ENCODE measurements at places on chromosomes 5 and 9. TPM values are rescaled to one million over a fixed set of nuclear protein-coding genes. Genes with fewer than 3 reads are reported as not detected.
A peak's percentile ranks its signal among the peaks of the same experiment; 100 is the strongest.

DNA sequence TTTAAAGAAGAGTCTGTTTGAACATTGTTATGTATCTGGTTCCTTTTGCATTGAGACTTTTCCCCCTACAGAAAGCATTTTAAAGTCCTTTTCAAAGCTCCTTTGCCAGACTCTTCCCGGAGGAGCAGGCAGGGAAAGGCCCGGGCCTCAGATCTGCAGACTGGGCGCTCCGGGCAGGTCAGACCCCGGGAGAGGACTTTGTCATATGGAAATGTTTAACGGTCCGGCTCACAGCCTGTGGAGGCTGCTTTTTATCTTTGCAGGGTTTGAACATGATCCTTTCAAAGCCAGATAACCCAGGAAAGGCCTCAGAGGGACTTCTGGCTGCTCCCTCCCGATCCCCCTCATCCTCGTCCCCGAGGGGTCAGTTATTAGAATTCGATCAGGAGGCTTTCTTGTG is 82.1 kb upstream of the IRX2 start:
- no peak for DNase-seq

DNA sequence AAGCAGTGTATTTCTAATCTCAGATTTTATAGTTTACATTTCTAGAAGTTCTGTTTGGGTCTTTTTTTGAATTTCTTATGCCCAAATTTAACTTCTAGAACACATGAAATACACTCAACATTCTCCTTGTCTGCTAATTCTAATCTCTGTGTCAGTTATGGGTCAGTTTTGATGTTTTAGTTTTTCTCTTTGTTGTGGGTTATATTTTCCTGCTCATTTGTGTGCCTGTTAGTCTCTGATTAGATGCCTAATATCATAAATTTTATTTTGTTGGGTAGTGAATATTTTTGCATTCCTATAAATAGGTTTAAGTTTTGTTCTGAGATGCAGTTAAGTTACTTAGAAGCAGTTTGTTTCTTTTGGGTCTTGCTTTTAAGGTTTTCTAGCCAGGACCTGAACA is 12.4 kb downstream of the LCP2 start:
- no peak for DNase-seq

DNA sequence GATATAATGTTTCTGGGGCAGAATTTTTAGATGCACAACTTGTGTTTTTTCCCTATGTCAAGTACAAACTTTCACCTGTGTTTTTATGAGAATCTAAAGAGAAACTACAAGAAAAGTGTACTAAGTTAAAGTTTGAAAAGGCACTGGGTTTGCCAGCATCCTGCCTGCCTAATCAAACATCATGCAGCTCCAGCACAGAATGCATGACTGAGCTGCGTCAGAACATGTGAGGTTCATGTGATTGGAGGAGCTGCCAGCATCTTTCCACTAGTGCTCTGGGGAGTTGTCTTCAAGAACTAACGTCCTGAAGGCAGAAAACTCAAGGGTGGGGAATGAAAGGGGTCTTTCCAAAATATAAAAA is 46.1 kb upstream of the RIC1 start:
- no peak for DNase-seq

DNA sequence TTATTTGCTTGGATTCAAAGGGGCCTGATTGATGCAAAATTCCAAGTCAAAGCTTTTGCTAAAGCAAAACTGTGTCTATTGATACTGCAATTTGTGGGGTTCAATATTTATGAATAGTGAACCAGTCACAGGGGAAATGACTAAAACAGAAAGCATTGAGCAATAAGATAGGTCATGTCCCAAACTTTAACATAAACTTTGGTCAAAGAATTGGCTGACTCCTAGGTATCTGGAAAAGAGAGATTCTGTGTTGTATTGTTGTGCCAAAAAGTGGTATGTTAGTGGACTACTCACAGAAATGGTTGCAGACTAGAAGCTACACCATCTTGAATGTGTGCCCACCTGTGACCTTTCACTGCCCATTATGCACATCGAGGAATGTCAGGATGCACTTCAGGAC is 585.5 kb upstream of the RGMB start:
- no peak for DNase-seq

DNA sequence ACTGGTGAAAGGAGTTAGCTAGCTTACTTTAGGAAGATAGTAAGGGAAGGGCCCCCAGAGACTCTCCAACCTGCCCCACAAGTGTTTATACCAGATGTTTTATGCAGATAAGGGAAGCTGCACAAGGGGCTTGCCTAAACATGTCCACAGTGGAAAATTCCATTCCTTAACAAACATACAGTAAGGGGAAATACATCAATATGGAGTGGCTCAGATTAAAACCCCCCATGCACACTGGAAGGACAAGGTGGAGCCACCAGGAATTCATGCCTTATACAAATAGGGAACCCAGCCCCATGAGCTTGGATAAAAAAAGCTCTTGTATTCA is 106.3 kb upstream of the GPBP1 start:
- DNase-seq: no peak

DNA sequence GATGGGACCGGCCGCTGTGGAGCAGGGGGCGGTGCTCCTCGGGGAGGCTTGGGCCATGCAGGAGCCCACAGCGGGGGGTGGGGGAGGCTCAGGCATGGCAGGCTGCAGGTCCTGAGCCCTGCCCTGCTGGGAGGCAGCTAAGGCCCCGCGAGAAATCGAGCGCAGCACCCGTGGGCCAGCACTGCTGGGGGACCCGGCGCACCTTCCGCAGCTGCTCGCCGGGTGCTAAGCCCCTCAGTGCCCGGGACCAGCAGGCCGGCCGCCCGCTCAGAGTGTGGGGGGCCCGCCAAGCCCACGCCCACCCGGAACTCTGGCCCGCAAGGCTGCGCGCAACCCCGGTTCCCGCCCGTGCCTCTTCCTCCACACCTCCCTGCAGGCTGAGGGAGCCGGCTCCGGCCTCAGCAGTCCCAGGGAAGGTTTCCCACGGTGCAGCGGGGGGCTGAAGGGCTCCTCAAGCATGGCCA is 131.5 kb downstream of the SNX18 start:
- no peak for DNase-seq

GRCh38 chr9:18438300-18438925 is 35.5 kb upstream of the ADAMTSL1 start:
- DNase-seq: peak; percentile 43

DNA sequence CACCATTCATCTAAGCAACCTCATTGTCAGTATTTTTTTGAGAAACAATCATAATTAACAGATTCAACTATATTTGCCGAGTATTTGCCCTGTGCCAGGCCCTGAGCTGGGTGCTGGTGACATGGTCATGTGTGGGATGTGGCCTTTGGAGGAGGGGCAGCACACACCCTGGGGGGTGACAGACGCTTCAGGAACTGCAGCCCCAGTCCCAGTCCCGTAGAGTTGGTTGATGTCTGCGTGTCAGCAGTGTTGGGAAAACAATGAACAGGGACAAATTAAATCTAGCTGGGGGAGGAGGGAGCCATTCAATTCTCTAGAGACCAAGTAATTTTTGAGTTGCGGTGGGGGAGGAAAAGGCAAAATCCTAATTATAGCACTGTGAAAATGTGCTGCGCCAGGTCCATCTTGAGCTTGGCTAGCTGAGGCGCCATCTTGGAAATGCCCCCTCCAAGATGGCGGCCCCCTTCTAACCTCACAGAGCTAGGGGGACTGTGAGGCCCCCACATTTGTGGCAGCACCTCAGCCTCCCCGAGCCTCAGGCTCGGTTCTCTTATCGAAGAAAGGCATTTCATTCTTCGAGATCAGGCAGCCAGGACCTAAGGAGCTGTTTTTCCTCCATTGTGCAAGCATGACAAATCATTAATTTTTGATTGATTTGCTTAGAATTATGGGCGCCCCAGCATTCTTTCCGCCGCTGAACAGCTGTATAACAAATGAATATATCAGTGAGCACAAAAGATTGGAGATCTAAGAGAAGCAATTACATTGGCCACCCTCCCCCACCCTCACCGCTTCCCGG is 87.8 kb downstream of the ZNF618 start:
- DNase-seq: no peak

DNA sequence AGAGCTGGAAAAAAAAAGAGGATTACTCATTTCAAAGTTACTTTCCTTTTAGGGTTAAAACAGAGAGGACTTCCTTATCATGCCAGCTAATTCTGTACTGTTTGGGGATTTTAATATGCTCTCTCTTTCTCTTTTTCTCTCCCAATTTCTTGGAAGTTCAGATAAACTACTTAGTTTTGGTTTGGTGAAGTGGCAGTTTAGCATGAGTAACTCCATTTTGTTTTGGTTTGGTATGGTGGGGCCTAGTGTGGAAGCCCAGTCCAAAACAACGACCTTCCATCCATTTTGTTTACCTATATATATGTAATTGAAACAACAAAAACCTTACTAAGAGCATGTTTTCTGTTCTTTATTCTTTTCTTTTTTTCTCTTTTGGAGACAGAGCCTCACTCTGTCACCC is 3.7 kb upstream of the BSPRY start:
- DNase-seq: no peak

GRCh38 chr5:93307557-93307956 is 273.5 kb downstream of the NR2F1-AS1 start:
- no peak for DNase-seq

DNA sequence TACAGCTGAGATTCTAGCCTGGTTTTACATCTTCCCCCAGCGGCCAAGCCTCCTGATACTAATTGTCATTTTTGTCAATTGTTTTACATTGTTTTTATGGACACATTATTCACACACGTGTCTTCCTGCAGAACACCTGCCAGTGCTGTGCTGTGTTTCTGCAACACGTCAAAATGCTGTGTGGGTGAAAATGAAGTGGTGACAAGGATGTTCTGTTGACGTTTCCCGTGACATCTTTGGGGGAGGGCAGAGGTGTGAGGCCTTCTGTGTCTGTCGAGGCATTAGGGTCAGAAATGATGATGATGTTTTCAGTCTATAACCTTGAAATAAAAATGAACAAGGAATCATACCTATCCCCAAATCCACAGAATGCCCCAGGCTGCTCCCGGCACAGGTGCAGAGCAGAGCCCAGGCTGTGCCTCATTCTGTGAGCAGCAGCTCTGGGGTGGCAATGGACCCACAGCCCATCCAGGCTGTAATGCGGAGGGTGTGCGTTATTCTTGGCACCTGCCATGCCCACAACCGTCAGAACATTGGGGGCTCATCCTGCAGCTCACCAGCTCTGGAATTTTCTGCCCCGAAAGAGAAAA is 23.6 kb upstream of the CEP72 start:
- no peak for DNase-seq

DNA sequence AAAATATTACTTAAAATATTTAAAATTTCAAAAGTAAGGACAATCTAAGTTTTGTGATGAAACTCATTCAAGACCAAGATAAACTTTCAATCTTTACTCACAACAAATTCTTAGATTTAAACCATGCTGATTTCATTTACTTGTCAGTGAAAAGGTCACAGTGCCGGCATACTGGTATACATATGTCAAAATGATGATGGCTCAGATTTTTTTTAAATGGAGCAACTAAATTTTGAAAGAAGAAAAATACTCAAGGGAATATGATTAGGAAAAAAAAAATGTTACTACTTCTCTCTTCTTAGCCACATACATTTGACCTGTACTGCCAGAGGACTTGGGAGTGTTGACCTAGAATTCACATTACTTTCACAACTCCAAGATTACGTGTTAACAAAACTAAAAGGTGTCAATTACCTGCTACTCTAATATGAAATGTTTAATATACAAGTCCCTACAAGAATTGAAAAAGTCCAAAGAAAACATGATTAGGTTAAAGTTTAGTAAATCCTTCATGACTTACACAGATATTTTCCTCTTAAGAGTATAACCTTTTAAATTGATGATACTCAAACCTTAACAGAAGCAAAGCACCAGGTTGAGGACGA is 4.6 kb downstream of the EFNA5 start:
- no peak for DNase-seq

- no peak for DNase-seq
Measured at GRCh38 chr5:19733612-19734495, 254.1 kb downstream of the CDH18 start.

DNA sequence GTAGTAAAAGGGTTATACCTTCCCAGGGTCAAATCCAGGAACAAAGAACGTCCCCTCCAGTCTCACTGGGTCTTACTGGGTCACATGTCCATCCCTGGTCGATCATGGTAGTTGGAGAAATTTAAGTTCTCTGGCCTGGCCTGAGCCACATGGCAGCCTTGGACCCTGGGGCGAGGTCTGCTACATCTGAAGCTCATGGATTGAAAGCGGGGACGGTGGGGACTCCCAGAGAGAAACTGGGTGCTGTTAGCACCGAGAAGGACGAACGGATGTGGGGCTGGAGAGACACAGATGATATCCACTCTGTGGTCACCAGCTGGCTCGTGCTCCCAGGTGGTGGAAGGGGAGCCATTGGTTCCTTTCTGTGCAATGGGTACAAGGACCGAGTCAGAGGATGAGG is 46.9 kb downstream of the TSPAN17 start:
- no peak for DNase-seq

GRCh38 chr5:162091336-162091735 is 23.8 kb downstream of the GABRG2 start:
- no peak for DNase-seq

- peak; percentile 14 for DNase-seq
Measured at GRCh38 chr9:1619915-1620710, 395.0 kb upstream of the SMARCA2 start.

- no peak for DNase-seq
Measured at GRCh38 chr9:36136894-36137391, 410 bp downstream of the GLIPR2 start.

- no peak for DNase-seq
Measured at GRCh38 chr5:135100431-135100830, 66.4 kb upstream of the PITX1 start.

DNA sequence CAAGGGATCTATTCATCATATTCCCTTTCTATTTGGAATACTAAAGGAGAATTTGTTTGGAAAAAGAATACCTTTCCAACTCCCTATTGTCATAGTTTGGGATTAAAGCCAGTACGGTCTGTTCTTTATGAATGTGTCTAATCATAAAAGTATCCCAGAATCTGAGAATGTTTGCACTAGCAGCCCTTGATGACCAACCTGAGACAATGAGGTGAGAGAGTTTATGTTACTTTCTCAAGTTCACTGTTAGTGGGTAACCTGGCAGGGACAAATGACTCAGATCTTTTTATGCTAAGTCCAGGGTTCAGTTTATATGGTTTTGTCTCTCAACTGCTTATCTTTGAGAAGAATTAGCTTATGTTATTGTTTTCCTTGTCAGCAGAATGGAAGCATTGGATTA is 25.3 kb upstream of the TLR4 start:
- DNase-seq: no peak

The PALM2AKAP2 gene
- polyA plus RNA-seq: 12.3 TPM

The GPR150 gene
- polyA plus RNA-seq: not detected

The CENPK gene
- polyA plus RNA-seq: 35.8 TPM

The PCDHGB6 gene
- polyA plus RNA-seq: 8.0 TPM

The SAXO1 gene
- 0.25 TPM for polyA plus RNA-seq

The ROPN1L gene
- 0.66 TPM for polyA plus RNA-seq

The TNFSF8 gene
- 0.70 TPM for polyA plus RNA-seq

The PCDHA6 gene
- polyA plus RNA-seq: 0.49 TPM

The GABRA1 gene
- 0.15 TPM for polyA plus RNA-seq

Measured in right renal pelvis (tissue), 4 donors.